OCI-LY7 (cell line): ENCODE measurements at places on chromosomes 12 and 14. TPM values are rescaled to one million over a fixed set of nuclear protein-coding genes. Genes with fewer than 3 reads are reported as not detected.

DNA sequence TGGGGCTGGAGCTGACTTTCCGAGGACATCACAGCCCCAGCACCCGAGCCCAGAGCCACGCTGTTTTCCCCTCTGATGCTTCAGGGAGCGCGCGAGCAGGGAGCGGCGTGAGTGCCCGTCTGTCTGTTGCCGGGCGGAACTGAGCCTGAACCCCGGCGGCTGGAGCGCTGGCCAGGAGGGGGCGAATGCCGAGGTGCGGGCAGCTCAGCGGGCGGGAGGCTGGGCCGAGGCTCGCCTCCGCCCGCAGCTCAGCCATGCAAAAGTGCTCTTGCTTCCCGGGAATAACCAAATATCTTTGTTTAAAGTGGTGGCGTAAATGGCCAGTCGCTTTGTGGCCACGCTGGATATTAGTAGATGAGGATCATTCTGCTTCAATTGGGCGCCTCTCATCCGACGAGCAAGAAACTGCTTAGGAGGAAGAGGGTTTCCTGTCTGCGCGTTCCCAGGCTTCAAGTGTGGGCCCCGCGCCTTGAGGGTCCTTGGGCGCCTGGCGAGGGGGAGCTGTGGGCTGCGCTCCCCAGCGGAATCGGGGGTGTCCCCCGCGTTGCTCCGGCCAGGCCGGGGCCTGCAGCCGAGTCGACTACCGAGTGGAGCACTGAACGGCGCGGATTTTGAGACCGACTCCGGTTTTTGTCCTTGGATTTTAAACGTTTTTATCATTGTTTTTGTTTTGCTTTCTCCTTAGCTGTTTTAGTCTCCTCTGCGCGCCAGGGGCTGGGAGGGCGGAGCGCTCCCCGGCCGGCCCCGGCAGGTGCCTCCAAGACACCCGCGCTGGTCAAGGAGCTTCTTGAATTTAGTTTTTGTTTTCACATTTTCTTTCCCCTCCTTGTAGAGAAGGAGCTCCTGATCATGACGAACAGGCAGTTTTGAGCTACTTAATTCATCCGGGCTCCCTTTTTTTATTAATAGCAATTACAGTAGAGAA is 831 bp upstream of the NKX2-1 start:
- no peak for DNase-seq

GRCh38 chr12:64077922-64078321 is 144.2 kb downstream of the KICS2 start:
- no peak for DNase-seq

GRCh38 chr12:84632556-84632955 is 280.0 kb downstream of the SLC6A15 start:
- no peak for DNase-seq

DNA sequence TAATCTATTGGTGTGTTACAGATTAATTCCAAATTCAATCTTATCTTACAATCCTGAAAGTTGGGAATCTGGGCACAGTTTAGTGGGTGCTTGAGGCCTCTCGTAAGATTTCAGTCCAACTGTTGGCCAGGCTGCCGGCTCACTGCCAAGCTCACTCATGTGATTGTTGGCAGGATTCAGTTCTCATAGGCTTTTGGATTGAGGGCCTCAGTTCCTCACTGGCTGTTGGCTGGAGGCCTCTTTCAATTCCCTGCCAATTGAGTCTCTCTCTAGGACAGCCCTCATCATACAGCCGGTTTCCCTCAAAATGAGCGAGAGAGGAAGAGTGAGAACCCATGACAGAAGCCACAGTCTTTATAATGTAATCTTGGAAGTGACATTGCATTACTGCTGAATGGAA is 123.5 kb upstream of the FBXO33 start:
- DNase-seq: no peak

ADAMTS20 gene
- total RNA-seq: not detected in 2 replicates

DNA sequence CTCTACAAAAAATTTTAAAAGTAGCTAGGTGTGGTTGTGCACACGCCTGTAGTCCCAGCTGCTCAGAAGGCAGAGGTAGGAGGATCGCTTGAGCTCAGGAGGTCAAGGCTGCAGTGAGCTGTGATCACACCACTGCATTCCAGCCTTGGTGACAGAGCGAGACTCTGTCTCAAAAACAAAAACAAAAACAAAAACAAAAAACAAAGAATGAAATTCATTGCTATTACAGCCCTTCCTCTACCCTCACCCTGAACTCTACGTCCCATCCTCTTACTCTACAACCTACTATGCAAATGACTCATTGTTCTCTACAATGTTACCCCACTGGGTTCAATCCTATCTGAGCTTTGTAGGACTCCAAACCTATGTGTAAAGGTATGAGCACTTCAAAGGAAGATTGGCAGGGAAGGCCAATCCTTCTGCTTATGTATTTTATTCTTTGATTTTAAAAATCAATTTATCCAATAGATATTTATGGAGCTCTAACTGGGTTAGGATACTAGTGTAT is 39.3 kb downstream of the NINJ2 start:
- DNase-seq: no peak

P2RX2 gene
- not detected in 2 replicates for total RNA-seq

SYNDIG1L gene
- not detected in 2 replicates for total RNA-seq

- DNase-seq: peak; percentile 19
Observed at GRCh38 chr14:77761205-77761931, 412 bp upstream of the SNW1 start.

DNA sequence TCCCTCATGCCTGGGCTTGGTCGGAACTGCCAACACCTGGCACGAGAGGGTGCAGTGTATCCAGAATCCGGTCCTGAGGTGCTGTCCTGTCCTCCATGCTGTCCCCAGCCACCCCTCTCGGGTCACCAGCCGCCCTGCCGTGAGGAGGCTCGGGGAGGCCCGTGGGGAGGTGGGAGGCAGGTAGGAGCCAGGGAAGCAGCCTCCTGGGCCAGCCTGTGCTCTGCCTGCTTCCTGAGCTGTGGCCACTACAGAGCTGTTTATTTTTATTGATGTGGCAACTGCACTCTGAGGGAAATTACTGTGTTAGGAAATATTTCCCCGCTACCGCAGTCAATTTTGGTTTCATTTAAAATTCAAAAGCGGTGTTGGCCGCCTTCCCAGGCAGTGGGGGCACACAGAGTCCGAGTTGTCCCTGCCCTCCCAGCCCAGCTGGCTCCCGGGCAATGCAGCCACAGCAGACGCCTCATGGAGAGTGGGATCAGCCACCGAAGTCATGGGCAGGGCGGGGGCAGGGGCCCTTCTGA is 18.3 kb downstream of the NOC4L start:
- no peak for DNase-seq

- DNase-seq: no peak
Observed at GRCh38 chr12:94308612-94309011, 151.1 kb downstream of the CEP83 start.
